ENCODE measurements at places on chromosomes 4 and X.
A peak's percentile ranks its signal among the peaks of the same experiment; 100 is the strongest.

GRCh38 chr4:74386159-74386558, 21.2 kb downstream of the EREG start:
- no peak for DNase-seq

GRCh38 chr4:102692474-102692873, 68.3 kb downstream of the MANBA start:
- DNase-seq = no peak

- DNase-seq = no peak
Observed at GRCh38 chr4:145884775-145885174, 53.8 kb downstream of the ZNF827 start.

GRCh38 chr4:158139086-158139485, 33.7 kb downstream of the GASK1B start:
- no peak for DNase-seq

- DNase-seq = no peak
Observed at GRCh38 chr4:52687696-52688095, 28.6 kb upstream of the USP46 start.

- no peak for DNase-seq
Observed at GRCh38 chr4:60327651-60328050, 872.5 kb upstream of the ADGRL3 start.

DNA sequence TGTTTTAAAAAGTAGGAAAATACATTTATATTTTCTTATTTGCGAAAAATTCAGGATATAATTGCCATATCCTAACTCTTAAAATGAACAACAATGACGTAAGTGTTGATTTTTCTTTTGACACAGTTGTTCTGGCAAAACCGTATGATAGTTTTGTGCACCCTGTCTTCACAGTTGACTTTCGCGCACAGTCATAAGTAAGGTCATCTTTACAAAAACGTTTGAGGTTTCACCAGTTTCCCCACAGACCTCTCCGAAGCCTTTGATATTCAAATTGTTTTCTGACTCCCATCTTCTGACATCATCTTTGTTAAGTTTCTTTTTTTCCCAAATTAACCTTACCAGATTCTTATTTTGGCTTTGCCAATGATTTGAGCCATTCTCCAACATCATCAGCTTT, 48.1 kb upstream of the ATXN3L start:
- no peak for DNase-seq

- DNase-seq = no peak
Observed at GRCh38 chr4:75630937-75631329, 605 bp upstream of the CDKL2 start.

DNA sequence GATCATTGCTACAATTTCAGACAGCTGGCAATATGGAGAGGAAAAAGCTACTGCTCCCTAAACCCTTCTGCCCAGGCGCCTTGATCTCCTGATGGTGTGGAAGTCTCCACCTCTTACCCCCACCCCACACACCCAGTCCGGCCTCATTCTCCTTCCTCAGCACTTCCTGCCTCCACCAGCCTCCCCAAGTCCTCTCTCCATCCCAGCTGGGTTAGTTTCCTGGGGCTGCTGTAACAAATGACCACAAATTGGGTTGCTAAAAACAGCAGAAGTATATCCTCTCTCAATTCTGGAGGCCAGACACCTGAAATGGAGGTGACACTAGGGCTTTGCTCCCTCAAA, 1.1 kb upstream of the CCNQ start:
- DNase-seq = no peak

GRCh38 chrX:49701323-49701722, 5.5 kb upstream of the PAGE1 start:
- DNase-seq = no peak

DNA sequence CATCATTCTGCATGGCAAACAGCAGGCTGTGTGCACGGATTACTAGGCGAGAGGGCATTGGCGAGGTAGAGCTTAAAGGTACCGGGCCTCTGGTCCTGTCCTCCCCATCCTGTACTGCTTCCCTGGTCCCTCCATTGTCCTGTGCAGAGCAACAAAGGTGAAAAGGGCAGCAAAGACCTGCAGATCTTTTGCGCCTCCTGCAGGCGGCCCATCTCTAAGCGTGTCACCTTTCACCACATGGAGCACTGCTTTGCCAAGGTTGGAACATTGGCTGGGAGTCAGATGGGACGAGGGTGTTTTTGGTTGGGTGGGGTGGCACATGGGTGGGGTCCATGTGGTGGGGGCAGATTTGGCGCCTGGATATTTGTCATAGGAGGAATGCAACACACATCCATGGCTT, 64.7 kb upstream of the UXT start:
- DNase-seq = no peak

- no peak for DNase-seq
Observed at GRCh38 chr4:70133473-70133872, 20.6 kb upstream of the PRR27 start.

- DNase-seq = no peak
Observed at GRCh38 chr4:8348071-8348470, 78.5 kb downstream of the HTRA3 start.

GRCh38 chr4:16875487-16875886, 23.0 kb downstream of the LDB2 start:
- DNase-seq = no peak

DNA sequence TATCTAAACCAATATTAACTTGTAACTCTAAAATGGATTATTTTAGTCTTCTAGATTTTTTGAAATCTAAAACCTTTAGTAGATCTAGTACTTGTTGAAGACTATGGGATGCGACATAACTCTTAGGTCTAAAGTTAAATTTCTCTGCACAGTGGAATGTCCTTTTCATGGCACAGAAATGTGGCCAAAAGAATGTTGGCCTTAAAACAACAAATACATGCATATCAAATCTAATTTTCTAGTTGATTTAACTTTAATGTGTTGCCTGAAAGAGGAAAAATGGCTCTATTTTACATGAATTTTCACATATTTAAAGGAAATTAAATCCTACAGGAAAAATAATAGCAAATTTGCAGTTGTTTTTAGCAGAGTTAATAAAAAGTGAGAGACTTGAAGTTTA, 30.3 kb downstream of the NFKB1 start:
- DNase-seq = no peak

DNA sequence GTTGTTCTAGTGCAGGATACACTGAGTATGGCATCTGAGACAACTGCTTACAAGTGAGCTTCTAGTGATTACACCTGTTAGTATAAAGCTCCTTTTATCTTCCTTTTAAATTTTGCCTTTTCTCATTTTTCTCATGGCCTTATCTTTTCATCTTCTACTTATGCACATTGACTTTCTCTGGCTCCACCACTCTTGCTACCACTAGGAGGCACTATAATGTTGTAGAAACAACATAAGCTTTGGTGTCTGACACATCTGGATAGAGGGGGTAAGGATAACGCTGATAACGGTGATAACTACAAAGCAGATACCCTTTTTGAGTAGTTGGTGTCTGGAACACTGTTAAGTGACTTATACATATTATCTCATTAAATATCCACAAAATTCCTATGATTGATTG, 187.4 kb upstream of the TEX13C start:
- DNase-seq = no peak

- DNase-seq = no peak
Observed at GRCh38 chr4:159446266-159446976, 343.5 kb downstream of the RAPGEF2 start.

DNA sequence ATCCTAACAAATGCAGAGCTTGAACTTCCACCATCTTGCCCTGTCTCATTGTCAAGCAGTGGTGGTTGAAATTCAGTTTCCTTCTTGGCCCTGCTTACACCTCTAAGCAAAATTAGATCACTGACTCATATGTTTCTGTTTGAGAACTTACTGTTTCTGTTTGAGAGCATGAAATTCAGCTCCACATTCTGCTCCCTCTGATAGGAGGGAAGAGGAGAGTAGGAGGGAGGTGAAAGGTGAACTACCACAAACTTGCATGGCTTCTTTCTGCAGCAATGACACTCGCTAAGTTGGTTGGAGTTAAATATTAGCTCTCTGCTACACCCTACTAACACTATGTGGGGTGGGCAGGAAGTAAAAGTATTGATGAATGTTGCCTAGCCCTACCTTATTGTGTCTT, 117.8 kb upstream of the EDA2R start:
- DNase-seq = no peak

- DNase-seq = no peak
Observed at GRCh38 chrX:43016021-43016420, 238.1 kb upstream of the PPP1R2C start.

DNA sequence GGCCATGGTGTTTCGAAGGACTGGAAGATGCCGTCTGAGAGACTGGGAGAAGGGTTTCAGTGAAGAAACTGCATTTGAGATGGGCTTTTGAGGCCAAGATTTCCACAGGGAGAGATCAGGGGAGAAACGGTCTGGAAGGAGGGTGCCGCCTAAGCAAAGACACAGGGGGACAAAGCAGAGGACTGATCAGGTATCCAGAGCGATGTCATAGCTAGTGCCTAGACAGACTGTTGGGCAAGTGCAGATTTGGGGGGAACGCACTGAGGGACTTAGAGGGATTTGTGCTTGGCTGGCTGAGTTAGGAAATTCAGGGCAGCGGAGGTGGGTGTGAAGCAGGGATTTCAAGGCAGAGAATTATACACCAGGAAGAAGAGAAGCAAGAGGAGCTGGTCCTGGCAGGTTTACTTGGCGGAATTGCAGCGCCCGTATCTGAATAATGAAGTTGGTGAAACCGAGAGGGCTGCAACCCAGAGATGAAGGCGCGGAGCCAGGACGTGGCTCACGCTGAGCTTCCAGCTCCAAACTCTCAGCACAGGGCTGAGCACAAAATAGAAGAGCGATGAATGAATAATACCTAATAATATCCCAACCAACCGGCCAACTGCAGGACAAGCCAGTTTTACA, 106.9 kb downstream of the MAML3 start:
- DNase-seq = no peak

DNA sequence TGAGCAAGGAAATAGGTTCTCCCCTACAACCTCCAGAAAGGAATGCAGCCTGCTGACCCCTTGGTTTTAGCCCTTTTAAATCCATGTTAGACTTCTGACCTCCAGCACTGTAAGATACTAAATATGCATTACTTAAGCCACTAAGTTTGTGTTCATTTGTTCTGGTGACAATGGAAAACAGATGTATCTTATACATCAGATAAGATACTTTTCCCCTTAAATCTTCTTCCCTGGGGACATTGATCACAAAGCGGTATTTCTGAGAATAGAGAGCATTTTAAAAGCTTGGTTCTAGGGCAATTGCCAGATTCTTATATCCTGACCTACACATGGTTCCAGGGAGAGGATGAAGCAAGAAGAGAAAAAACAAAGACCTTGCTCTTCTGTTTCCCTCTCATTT, 6.5 kb upstream of the TMEM184C start:
- DNase-seq = no peak

DNA sequence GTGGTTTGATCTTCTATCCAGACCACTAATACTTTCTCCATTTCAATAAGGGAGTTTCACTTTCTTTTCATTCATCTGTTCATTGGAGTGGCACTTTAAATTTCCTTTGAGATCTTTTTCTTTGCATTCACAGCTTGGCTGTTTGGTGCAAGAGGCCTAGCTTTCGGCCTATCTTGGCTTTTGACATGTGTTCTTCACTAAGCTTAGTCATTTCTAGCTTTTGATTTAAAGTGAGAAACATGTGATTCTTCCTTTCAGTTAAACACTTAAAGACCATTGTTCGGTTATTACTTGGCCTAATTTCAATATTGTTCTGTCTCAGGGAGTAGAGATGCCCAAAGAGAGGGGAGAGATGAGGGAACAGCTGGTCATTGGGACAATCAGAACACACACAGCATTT, 24.3 kb downstream of the CXCL13 start:
- DNase-seq = no peak

DNA sequence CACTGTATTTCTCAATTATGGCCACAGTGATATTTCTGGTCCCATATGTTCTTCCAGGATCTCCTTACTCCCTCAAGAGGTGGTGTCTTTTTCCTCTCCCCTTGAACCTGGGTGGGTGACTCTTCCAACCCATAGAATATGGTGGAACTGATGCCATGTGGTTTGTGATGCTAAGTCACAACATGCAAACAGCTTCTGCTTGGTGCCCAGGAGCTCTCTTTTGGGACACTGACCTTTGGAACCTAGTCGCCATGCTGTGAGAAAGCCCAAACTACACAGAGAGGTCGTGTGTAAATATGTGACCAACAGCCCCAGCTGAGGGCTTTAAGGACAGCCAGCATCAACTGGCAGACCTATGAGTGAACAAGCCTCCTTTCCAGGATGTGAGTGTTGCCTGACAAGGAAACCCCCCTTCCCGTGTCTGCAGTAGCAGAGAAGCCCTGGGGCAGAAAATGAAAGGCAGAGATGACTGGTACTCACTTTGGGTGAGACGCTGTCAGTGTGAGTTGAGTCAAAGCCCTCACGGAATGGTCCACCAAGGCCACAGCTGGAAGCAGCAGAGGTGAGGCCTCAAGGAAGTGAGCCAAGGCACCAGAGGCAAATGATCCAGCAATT, 223.4 kb downstream of the BCOR start:
- peak; percentile 19 for DNase-seq

DNA sequence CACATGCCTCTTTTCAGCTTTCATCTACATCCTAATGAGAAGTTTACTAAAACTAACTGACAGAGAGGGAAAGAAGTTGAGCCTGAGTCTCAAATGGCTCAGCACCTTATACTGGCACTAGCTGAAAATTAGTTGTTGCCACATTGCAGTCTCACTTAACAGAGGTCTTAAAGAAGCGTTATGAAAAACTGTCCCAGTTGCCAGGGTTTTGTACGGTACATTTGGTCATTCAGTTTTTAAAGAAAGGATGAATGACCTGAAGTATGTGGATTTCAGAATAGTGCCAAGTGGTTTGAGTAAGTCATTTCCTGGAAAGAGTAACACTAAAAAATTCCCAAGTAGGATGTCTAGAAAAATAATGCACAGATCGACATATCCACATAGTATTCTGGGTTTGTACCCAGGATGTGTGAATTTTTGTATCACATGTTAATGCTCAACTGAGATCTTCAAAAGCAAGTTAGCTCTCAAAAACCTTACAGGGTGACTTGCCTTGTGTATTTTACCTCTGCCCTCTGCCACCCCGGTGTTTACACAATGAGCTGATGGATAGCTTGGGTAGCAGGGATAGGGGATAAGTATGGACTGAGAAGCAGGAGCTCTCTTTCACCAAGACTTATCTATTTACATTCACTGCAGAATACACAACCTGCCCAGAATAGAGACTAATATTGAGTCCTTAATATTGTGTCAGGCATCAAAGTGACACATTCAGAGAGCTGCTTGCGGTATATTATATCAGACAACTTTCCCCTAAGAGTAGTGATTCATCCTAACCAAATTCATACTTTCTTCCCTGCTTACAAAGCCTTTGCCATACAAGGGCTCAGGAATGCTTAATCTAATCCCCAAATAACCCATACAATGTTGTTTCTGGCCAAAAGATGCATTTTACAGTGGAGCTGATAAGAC, 1075.7 kb upstream of the PABPC4L start:
- DNase-seq = no peak

DNA sequence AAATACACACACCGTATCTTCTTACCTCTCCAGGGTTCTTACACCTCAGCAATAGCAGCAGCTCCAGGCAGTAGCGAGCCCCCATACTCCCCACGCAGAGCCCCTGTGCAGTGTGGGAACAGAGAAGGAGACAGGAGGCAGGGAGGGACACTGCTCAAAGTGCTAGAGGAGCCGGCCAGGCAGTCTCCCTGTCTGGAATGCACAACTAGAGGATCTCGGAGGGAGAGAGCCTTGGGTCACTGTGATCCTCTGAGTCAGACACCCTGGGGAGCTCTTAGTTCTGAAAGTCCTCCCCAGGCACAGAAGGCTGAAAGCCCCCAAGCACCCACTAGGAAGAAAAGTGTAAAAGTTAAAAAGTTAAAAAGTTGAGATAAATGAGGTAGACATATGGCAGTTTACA, 16.0 kb downstream of the AMELX start:
- DNase-seq = no peak

GRCh38 chr4:144449611-144450010, 196.3 kb upstream of the HHIP start:
- DNase-seq = no peak

Data from stimulated activated CD4-positive, alpha-beta T cell treated with anti-CD3 and anti-CD28 coated beads, Interleukin-1b, Interleukin-23, amount 100 ng/mL, for 4 hours (primary cell).